ENCODE measurements at places on chromosomes 2 and 18.

DNA sequence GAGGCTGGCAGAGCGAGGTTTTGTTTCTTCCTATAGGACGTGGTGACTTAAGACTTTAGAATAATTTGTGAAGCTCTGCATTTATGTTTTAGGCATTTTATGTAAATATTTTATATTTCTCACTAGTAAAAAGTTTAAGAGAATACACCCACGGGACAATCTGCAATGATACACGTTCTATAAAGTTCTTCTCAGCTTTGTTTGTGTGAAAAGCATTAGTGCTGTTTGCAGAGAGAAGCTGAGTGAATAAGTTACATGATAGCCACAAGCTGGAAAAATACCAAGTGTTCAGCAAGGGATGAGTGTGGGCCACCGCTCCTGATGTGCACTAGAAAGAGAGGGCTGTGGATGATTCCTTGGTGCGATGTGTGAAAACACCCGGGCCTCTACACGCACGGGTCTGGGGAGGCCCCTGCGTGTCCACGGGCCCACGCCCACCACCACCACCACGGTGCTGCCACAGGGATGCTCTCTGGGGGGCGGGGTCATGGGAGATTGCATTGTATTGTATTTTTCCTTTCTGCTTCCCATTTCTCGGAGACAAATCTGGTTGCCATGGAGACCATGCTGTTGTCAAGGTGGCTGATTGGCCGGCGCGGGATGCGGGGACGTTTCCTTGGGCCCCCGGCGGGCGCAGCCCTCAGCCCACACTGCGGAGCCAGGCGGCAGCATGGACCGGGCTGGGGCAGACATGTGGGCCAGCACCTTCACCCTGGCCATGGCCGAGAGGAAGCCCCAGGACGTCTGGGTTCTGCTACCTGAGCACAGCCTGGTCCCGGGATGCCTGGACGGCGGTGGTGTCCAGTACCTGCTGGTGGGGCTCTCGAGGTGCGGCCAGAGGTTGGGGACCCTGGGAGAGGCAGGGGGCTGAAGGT is at the start of gene RTP5:
RTP5 (plus strand) TSS at position 643 of the 875 bp plus-strand sequence; CDS start at position 671, 28 bp downstream.
- DNase-seq, result no peak

- no peak for DNase-seq
Measured at GRCh38 chr2:20834331-20834730, 11.4 kb upstream of the LDAH start.

DNA sequence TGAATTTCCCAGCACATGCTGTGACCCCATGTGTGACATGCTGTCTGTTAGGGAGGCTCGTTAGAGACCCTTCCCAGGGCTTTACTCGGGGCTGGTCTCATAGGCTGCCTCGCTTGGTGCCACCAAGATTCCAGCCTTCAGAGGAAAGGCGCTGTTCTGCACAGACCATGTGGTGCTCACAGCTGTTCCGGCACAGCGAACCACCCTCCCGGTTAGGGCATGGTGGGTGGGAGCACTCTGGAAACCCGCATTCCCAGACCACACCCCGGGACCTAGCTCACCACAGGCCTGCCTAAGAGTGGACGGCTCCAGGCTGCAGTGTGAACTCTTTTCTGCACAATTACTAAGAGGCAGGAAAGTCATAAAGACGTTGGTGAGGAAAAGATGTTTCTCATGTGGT is 112.0 kb downstream of the MBP start:
- DNase-seq, result no peak

DNA sequence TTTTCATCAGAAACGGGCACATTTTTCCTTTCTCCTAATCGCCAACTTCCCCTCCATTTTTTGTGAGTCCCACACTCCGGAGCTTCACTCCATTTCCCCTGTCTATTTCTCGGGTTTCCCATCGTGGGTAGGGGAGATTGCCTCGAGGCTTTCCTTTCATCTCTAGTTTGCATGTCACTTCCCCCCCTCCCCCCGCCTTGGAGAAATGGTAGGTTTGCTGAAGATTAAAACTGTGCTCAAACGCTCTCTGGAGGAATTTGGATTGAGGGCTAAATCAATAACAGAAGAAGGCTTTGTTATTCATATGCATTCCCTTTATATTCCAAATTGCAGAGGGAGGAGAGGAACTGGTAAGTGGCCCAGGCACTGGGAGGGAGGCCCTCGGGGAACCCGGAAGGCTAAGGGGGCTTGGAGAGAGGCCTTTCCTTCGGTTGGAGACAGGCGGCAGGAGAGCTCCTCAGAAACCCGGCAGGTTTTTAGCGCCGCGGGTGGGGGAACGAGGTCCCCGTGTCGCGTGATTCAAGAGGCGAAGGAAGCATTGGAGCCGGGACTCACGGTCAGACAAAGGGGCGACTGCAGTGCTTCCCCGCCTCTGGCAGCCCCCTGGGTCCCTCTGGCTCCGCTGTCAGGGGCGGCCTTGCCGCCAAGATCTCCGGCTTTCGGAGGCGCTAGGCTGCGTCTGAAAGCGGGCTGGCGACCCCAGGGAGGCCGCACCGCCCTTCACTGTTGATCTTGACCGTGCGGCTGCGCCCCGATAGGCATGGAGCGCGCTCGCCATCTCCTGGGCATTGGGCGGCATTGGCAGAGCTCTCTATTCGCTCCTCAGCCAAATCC is 2.4 kb upstream of the HOXD12 start:
- no peak for DNase-seq

GRCh38 chr2:232541961-232542714 is 2.6 kb downstream of the CHRNG start:
- no peak for DNase-seq

GRCh38 chr2:26483957-26484565 is 6.1 kb upstream of the OTOF start:
- no peak for DNase-seq

DNA sequence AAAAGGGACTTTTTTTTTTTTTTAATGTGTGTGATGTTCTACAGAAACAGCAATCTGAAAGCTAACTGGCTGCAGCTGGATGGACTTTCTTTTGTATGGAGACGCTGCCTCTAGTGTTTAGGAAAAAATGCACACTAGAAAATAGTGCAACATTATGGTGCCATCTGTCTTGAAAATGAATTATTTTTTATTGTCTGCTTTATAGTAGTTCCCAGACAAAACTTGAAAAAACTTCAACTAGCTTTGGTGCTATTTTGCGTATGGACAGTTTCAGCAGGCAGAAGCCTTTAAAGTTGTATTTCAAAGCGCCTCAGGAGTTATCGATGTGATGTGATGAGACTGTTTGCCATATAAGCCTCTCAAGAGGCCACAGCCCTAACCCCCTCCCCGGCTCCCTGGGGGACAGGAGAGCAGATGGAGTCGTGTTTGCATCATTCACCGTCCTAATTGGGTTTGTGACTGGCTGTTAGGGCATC is 86.9 kb downstream of the LTBP1 start:
- no peak for DNase-seq

- no peak for DNase-seq
Measured at GRCh38 chr2:144513388-144514101, 6.4 kb downstream of the ZEB2 start.

DNA sequence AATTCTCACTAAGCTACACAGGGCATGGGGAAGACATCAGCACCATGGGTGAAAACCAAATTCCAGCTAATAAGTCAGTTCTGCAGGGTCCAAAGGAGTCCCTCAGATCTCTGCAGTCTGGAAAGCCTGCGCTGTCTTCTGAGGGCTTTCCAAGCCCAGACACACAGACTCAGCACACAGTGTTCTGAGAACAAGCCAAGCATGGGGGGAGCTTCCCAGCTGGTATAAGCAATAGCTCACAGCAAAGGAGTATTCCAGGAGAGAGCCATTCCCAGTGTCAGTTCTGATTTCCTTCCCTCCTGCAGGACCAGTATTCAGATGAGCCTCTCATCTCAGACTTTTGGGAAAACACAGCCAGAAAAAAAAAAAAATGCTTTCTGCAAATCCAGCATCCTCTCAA is 370.8 kb downstream of the TNS1 start:
- no peak for DNase-seq

- no peak for DNase-seq
Measured at GRCh38 chr2:228180181-228181097, 1.0 kb downstream of the SPHKAP start.

- no peak for DNase-seq
Measured at GRCh38 chr2:181240844-181241243, 216.3 kb upstream of the ITGA4 start.
